Activated CD8-positive, alpha-beta memory T cell treated with anti-CD3 and anti-CD28 coated beads for 1 hour (primary cell): ENCODE measurements at places on chromosomes 4 and X.

DNA sequence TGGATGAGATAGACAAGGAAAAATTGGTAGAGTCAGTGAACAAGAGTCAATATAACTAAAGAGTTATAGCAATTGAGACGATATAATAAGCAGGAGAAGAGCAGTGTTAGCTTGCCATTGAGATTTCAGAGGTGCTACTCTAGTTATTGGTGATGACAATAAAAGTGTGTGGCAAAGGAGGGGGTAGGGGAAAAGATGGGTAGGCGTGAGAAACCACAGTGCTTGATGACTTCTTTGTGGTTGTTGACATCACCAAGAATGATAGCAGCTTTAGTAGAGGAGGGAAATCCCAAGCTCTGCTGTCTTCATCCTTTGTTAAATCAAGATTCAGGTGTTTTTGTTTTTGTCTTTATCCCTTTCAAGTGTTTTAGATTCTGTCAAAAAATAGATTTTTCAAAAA, 179.9 kb upstream of the PPP3CA start:
- peak; percentile 1 for DNase-seq

- DNase-seq: no peak
Observed at GRCh38 chr4:108635070-108635655, 14.8 kb downstream of the RPL34 start.

DNA sequence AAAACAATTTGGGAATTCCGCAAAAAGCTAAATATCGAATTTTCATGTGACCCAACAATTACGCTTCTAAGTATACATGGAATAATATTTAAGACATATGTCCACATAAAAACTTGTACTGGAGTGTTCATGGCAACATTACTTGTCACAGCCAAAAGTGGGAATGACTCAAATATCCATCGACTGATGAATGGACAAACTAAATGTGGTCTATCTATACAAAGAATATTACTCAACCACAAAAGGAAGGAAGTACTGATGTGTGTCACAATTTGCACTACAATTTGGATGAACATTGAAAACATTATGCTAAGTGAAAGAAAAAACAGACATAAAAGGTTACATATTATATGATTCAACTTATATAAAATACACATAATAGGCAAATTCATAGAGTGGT, 71.9 kb downstream of the AFF2 start:
- no peak for DNase-seq

DNA sequence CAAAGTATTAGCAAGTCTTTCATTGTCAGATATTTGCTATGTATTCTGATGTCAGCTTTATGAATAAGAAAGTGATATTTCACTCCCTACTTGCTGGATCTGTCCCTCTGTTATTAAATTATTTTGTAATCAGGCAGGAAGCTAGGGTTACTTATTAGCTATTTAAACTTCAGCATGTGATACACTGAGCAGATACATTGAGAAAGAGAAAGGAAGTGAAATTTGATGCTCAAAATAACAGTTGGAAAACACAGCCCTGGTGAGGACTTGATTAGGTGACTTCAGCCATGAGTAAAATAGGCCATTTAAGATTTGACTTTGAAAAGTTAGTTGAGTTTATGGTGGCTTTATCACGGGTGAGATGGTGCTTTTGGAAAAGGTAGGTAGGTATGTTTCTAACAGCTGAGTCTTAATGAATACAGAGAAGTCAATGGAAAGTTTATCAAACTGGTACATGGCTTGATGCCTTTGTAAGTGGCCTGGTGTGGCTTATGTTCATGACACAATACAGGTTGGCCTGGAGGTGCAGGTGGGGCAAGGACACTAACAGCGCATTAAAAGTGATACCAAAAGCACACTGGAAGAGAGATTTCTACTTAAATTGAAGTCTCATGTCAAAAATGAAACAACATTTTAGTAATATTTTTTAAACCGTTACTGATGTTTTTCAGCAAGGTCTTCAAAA, 321.2 kb upstream of the SPOCK3 start:
- DNase-seq: no peak

DNA sequence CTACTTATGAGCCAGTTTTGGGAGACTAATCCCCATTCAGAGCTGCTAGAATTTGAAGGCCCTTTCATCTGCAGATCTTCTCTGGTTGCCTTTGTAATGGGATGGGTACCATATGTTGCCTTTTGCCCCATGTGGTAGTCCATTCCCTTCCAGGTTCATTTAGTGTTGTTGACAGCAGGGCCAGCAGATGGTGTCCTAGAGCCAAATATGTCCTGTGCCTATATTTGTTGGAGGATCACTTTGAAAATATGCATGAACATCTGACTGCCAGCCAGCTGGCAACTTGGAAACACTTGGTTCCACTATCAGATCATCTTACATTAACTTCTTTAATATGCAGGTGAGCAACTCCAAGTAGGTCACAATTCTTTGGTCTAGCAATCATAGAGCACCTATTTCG, 30.4 kb downstream of the CFAP299 start:
- no peak for DNase-seq

- DNase-seq: no peak
Observed at GRCh38 chr4:96343836-96344235, 503.9 kb downstream of the PDHA2 start.

GRCh38 chrX:17519358-17519757, 144.4 kb downstream of the NHS start:
- no peak for DNase-seq
